Effector memory CD4-positive, alpha-beta T cell (primary cell): ENCODE measurements at places on chromosomes 7 and 10.
A peak's percentile ranks its signal among the peaks of the same experiment; 100 is the strongest.

GRCh38 chr7:81420526-81421226 is 349.2 kb downstream of the HGF start:
- no peak for DNase-seq

DNA sequence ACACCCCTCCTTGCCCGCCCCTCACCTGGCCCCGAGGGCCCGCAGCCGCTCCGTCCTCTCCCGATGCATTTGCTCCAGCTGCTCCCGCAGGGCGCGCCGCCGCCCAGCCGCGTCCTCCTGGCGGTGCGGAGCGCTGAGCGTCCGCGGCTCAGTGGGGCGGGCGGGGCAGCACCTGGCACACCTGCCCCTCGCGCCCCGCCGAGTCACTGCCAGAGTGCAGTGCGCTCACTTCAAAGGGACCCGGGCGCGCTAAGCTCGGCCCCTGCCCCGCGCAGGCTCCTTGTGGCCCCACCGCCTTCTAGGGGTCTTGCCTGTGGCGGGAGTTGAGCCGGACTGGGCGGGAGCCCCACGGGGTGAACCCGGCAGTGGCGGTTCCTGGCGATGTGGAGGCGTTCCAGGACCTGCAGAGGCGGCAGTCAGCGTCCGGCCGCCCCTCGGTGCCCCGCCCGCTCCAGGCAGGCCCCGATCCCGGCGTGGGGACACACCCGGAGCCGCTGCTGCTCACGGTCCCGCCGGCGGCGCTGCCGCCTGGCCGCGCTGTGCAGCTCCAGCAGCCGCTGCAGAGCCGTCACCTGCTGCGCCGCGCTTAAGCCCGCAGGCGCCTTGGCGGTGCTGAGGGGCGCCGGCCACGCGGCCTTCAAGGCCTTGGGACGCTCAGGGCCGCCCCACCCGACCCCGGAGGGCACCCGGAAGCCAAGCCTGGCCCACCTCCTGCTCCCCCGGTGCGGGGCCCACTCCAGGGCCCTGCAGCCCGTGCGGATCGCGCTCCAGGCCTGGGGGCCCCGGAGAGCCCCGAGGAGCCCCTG is 6.7 kb downstream of the ATP6V1F start:
- peak; percentile 25 for DNase-seq

DNA sequence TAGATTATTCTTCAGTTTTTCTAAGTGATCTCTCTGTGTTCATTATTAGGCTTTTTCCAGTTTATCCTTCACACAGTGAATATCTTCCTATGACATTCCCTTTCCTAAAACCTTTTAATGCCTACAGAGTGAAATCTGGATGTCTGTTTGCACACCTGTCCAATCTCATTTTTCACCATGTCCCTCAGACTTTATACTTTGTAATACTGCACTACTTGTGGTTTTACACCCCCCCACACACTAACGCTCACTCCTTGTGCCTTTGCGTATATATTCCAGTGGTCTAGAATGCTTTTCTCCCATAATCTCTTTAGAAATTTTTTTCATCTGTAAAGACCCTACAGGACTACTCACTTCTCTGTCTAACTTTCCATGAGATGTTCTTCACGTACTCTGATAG is 98.2 kb downstream of the EXOC6 start:
- DNase-seq, result no peak

DNA sequence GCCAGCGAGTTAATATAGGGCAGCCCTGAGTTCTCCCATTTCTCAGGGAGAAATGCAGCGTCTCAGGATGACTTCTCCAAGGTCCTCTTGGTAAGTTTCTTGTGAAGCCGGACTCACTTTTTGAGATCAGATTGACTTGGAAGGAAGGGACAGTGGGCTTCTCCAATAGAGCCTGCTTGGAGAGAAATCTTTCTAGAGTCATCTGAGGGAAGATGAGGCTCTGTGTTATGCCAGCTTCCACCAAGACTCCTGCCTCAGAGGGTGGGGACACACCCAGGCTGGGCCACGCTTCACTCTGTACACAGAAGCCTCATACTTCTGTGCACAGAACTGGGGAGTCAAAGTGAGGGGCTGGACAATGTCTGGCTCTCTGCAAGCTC is 5.6 kb downstream of the C10orf105 start:
- DNase-seq, result no peak

DNA sequence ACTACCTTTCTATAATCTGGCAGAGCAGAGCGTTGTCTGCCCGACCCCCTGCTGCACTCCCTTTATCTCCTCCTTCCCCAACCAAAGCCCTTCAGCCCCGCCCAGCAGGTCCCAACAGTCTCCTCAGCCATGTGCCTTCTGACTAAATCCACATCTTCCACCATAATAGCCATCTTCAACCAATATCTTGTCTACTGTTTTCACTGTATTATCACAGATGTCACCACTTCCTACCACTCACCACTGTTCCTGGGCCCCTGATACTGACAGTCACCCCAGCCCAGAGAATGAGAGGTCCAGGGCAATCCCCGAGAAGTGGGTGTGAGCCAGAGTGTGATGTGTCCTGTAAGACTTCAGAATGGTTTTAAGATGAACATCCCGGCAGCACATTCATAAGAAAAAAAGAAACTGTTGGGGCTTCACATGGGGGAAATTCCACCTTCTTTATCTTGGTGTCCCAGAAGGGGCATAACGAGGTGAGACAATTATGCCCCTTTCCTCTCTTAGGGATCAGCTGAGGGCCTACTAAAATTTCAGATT is 25.3 kb downstream of the CCDC6 start:
- DNase-seq, result no peak

DNA sequence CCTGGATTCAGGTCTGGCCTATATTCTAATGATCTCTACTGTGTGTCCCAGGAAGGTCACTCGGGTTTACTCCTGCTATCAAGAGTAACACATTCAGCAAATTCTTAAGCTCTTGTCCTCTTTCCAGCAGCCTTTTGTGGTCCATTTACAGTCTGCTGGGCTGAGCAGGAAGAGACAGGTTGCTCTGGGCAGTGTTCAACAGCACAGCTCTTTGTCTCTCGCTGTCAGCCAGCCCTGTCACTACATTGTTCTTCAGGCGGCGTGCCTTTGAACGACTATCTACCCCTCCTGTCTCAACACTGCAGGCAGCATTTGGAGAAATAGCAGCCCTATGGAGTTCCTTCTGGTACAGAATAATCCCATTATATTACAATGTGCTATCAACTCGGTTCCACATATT is 192.2 kb upstream of the TBX20 start:
- no peak for DNase-seq

- no peak for DNase-seq
Observed at GRCh38 chr7:130387628-130388403, 7.5 kb downstream of the CPA1 start.

- no peak for DNase-seq
Observed at GRCh38 chr7:157719008-157719682, 382.3 kb downstream of the DNAJB6 start.

- DNase-seq, result no peak
Observed at GRCh38 chr7:70069977-70070376, 471.7 kb downstream of the AUTS2 start.

GRCh38 chr7:36084485-36085091 is 68.5 kb upstream of the EEPD1 start:
- DNase-seq, result no peak

- no peak for DNase-seq
Observed at GRCh38 chr10:96684826-96685225, 35.5 kb downstream of the PIK3AP1 start.

GRCh38 chr10:123884907-123885381 is 6.7 kb downstream of the CPXM2 start:
- DNase-seq, result no peak

GRCh38 chr7:138169441-138169851 is 93.2 kb downstream of the AKR1D1 start:
- no peak for DNase-seq

DNA sequence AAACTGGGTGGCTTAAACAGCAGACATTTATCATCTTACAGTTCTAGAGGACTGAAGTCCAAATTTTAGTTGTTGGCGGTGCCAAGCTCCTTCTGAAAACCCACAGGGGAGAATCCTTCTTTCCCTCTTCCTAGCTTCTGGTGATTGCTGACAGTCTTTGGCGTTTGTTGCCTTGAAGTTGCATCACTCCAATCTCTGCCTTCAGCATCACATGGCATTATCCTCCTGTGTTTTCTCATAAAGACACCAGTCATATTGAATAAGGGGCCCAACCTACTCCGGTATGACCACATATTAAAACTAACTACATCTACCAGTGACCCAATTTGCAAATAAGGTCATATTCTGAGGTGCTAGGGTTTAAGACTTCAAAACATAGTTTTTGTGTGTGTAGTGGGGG is 472.1 kb upstream of the IGFBP3 start:
- no peak for DNase-seq

DNA sequence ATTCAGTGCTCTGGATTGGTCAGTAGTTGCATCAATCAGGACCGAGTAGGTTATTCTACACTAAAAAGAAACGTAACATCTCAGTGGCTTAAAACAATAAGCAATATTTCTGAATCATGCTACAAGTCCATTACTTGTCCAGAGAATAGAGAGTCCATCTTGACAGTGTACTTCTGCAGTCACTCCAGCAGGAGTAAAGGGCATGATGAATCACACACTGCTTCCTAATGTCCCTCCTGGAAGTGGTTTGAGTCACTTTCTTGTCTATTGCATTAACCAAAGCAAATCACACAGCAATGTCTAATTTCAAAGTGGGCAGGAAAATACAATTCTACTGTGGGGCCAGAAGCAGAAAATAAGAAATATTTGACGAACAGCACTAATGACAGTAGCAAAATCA is 124.8 kb downstream of the TSPAN12 start:
- DNase-seq, result no peak

DNA sequence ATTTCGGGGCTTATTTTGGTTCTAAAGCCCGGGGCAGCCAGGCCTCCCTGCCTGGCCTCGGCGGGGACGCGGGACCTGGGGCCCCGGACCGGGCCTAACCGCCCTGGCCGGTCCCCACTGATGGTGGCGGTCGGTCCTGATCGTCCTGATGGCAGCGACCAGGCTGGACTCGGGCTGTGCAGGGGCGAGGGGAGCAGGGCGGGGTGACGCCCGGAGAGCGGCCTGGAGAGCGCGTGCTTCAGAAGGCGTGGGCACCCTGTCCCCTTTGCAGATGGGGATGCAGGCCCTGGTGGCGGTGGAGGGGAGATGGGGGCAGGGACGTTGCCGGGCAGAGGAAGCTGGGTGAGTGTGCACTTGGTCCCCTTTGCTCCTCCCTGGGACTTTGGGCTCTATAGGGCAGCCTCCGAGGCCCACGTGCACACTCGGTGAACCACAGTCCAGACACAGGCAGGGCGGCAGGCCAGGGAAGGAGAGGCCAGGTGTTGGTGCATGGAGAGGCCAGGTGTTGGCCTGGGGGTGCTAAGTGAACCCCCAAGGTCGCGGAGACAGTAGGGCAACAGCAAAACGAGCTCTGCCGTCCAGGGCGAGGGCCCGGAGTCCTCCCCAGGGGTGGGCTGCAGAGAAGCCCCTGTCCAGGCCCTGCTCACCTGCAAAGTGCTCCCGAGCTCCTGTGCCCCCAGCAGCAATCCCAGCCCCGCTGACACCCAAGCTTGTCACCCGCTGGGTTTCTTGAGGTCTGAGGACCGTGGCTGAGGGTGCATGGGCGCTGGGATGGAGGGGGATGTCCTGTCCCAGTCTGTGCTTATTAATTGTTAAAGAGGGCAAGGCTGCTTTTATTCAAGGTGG is 42.4 kb upstream of the FAM20C start:
- DNase-seq, result no peak

GRCh38 chr7:51929818-51930217 is 613.2 kb upstream of the COBL start:
- DNase-seq, result no peak

DNA sequence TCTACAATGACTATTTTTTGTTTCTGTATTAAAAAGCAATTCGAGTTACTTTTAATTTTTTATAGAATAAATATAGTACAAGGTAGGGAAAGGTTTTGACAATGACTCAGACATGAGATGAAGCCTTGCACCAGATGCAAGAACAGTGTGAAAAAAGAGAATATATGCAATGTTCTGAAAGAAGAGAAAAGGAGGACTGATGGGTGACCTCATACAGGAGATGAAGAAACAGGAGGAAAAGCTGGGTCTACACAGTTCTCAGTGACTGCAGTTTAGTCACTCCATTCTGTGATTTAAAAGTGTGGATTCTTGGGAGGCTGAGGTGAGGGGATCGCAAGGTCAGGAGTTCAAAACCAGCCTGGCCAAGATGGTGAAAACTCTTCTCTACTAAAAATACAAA is 38.3 kb upstream of the YAE1 start:
- DNase-seq, result no peak

GRCh38 chr7:101165958-101166647 is 734 bp upstream of the VGF start:
- no peak for DNase-seq

DNA sequence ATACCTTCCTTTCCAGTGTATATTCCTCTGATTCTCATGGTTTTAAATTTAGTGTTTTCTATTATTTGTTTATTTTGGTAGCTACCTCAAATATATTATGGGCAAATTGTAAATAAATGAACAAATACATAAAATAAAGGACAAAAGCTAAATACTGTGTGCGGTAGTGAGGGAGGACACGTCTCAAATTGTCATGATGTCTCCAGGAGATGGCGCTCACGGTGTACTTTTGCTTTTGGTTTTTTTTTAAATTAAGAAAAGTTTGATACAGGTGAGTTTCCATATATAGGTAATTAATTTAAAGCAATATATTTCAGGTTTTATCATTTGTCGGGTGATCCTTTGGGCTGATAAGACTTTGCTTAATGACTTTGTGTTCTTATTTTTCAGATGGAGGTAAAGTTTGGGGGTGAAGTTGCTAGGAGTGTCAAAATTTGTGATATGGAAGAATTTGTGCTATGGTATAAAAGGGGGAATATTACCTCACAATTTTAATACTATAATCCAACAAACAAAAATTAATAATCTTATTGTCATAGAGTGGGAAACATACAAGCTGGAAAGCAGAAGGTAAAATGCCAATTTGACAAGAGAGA is 68.4 kb upstream of the TMEM229A start:
- DNase-seq, result no peak

DNA sequence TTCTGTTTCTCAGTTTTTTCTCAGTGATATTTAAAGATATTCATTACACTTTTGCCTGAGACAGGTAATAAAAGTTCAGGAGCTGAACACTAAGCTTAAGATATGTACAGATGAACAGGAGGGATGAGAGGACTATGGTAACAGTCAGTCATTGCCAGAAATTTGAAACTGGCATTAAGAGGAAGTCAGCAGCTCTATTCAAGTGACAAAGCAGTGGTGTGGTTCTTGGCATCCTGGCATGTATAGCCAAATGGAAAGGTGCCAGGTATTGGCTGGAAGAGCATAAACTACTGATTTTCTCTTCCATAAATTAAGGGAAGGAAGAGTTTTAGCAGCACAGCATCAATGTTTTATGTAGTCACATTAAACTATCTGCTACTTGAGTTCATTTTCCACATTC is 22.7 kb downstream of the HOXA1 start:
- no peak for DNase-seq

- DNase-seq, result no peak
Observed at GRCh38 chr10:107264742-107265141, 100.2 kb upstream of the SORCS1 start.
